Neuronal stem cell (in vitro differentiated cells): ENCODE measurements at places on chromosomes 3 and 15.

- DNase-seq, result no peak
Measured at GRCh38 chr3:53794597-53794996, 51.6 kb downstream of the CHDH start.

DNA sequence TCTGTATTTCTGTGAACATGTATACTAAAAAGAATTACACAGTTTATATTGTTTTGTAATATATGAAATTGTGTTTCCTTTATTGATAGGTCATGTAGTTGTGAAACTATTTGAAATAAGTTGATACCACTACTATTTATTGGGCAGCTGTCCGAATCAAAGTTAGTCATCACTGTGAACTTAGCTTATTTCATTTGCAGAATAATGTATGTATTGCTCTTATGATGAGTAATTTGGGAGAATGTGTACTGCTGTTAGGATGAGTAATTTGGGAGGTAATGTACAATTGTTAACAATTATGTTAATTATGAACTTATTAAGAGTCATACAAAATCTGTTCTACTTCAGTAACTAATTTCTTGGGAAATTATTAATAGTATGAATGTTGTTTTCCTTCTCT lies 22.2 kb downstream of the FXR1 start:
- DNase-seq, result no peak

GRCh38 chr3:191982481-191982880 lies 521.5 kb downstream of the PYDC2 start:
- DNase-seq, result no peak

GRCh38 chr15:29065571-29065970 lies 179.8 kb downstream of the APBA2 start:
- no peak for DNase-seq

GRCh38 chr15:67030036-67030762 lies 35.2 kb upstream of the SMAD3 start:
- DNase-seq, result peak; percentile 76

DNA sequence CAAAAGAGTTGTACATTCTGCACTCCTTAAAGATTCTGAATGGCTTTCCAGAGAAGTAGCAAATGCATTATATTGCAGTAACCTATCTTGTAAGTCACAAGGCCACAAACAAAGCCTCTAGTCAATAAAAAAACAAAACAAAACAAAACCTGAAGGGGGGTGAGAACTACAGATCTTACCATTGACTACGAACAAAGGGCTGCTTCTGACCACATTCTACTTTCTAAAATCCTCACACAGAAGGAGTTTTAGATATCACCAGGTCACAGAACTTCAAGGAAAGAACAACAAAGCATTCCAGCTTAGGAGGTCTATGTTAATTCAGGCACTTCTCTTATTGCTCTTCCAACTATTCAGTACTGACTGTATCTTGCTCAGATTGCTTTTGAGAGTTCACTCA lies 343.0 kb downstream of the ZBTB20 start:
- DNase-seq, result peak; percentile 23

- DNase-seq, result no peak
Measured at GRCh38 chr3:17175187-17175807, 290.5 kb downstream of the PLCL2 start.

DNA sequence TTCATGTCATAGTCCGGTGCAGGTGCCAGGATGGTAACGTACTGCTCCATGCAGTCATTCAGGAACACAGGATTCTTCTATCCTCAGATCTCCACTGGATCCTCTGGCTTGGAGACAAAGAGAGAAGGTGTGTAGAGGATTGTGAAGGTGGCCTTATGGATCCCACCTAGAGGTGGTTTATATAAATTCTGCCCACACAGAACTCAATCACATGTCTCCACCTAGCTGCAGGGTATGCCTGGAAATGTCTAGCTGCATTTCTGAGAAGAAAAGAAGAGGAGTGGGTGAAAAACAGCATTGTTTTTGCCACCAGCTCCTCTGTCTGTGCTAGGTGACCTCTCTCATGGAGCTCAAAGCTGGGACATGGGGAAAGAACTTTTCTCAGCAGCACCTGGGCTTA lies 478.7 kb downstream of the PDCD6IP start:
- no peak for DNase-seq

DNA sequence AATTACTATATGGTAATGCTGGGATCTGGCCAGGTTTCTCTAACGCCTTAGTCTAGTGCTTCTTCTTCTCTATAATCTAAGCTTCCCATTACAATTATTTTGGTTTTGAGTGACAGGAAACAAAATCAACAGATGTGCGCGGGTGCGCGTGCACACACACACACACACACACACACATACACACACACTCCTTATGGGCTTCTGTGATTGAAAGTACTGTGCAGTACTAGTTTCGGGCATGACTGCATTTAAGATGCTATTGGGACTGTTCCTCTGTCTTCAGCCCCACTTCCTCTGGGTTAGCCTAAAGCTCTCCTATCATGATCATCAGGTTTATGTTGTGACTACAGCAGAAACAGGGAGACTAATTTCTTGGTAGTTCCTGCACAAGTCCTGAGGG lies 32.2 kb downstream of the EPHB1 start:
- no peak for DNase-seq

DNA sequence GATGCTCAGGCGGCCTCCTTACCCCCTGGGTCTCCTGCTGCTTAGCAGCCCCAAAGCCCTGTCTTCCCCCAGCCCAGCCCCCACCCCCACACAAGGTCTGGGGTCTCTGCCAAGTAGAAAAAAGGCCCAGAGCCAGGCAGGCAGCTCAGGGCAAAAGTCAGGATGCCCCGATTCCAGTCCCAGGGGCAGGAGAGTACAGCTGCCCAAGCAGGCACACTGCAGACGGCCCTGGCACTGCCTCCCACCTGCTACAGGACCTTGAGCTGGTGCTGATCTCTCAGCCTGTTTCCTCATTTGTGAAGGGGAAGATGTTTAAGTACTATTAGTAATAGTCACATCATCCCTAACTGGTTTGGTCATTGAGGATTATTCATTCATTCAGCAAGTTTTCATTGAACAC lies 12.6 kb downstream of the TMEM43 start:
- DNase-seq, result no peak

DNA sequence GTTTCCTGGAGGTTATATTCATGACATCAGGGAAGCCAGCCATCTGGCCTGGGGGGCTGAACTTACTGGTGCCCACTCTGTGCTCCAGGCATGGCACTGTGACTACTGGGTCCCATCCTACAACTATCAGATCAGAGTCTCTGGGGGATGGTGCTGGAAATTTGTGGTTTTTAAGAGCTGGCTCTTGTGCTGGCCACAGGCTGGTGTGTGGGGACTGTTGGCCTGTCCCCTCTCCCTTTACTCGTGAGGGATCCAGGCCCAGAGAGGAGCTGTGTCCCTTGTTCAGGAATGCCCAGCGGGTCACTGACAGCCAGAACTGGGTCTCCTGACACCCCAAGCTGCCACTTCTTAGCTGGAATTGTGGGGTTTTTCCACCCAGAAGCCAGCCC lies 44.5 kb upstream of the SEC22A start:
- no peak for DNase-seq

GRCh38 chr3:38706961-38707360 lies 57.5 kb upstream of the SCN5A start:
- no peak for DNase-seq

DNA sequence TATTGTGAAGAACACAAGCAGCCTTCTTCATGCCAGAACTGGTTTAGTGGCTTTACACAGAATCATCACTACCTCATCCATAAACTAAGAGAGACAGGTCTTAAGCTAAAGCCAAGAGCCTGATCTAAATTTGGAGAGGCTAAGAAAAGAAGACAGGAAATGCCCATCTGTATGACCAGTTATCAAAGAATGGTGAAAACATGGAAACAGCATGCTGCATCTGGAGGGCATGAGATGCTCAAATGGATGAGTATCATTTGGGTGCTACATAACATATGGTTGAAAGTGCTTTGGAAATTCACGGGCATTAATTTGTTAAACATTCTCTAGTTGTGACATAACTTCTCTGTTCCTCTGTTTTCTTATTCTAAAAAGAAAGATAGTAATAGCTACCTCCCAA lies 112.5 kb downstream of the CPNE4 start:
- DNase-seq, result no peak

DNA sequence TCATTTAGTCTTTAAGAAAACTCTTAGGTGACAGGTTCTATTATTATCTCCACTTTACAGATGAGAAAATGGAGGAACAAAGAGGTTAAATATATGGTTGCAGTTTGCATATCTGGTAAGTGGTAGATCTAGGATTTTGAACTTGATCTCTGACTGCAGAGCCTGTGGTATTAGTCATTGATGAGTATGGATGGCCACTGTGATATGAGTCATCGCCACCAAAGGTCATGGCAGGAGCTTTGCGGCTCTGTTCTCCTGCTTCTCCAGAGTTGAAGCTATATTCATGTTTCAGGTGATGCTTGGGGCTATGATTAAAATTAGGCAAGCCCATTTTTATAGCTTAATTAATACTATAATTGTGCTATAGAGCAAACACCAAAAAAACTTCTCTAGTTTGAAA lies 306.2 kb upstream of the DPPA4 start:
- DNase-seq, result no peak

DNA sequence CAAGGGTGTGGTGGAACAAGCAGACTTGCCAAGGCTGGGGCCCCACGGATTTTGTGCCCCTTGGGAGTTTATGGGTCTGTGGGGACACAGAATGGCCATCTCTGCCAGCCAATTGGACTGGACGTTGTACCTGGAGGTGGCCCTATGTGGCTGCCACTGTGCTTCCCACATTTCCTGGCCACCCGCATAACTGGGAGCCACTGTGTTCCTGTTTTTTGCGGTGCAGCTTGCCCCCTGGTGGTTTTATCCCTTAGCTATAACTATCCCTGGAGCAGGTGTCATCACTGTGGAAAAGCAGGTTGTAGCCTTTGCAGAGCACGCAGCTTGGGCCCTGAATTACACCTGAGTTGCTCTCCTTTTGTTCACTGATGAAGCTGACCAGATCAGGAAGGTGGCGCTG lies 306.3 kb downstream of the ZPLD1 start:
- DNase-seq, result no peak

- no peak for DNase-seq
Measured at GRCh38 chr15:23472033-23472432, 25.0 kb upstream of the GOLGA6L2 start.

DNA sequence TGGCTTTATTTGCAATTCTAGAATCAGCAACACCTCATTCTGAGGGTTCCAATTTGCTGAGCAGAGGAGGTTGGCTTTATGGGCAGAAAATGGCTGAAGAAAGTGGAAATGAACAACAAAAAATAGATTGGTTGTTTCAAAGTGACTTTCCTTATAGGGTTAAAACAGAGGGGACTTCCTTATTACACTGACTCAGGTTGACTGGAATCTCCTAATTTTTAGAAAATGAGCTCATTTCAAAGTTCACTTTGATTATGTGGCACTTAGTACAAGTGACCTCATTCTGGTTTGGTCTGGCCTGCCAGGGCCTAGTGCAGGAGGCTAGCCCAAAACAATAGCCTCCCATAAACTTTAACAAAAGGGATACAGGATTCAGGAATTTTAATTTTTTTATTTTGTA lies 41.4 kb downstream of the NFKBIZ start:
- no peak for DNase-seq

DNA sequence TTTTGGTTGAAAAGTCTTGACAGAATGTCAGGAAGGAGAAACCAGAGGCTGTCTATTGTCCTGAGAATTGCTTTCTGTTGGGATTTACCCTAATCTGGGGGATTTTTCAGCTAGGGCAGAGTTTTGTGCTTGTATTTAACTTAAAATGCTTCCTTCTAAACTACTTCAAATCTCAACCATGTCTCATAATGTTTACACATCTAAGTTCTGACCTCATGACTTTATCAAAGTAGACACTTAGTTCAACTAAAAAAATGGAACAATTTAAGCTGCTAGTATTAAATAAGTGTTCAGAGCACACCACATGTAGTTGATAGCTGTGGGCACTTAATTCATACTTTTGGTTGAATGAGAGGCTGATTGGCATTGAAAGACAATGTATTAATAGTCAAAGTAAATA lies 28.2 kb downstream of the CLDN1 start:
- no peak for DNase-seq

DNA sequence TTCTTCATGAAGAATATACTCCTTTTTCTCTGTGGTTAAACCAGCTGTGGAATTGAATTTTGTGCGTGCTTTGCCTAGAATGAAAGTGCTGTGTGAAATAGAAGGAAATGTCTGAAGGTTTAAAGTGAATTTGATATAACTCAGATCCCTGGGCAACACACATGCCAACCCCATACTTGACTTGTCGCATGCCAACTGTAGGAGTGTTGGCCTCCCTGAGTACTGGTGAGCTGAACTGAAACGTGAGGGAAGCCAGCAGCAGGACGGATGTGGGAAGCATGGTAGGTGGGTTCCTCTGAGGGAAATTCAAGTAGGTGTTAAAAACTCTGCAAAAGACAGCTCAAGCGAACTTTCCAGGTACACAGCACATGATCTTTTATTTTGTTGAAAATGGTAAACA lies 14.7 kb downstream of the FAN1 start:
- DNase-seq, result no peak

GRCh38 chr3:53658613-53659193 lies 164.3 kb downstream of the CACNA1D start:
- no peak for DNase-seq

- no peak for DNase-seq
Measured at GRCh38 chr15:89469426-89470096, 26.8 kb downstream of the RHCG start.

- DNase-seq, result peak; percentile 31
Measured at GRCh38 chr15:66923438-66923881, 141.9 kb upstream of the SMAD3 start.

DNA sequence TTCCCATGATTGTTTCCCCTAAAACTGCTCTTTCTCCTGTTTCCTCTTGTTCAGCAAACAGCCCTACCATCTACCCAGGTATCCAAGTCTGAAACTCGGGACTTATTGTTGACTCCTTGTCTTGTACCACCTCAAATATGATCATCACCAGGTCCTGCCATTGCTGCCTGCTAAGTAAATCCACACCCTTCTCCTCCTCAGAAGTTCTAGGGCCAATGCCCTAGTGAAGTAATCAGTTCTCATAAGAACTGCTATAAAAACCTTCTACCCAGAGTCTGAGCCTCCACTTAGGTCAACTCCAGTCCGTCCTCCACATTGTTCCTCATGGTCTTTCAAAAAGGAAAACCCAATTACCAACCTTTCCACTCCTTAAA lies 77.0 kb upstream of the IL12A start:
- no peak for DNase-seq

DNA sequence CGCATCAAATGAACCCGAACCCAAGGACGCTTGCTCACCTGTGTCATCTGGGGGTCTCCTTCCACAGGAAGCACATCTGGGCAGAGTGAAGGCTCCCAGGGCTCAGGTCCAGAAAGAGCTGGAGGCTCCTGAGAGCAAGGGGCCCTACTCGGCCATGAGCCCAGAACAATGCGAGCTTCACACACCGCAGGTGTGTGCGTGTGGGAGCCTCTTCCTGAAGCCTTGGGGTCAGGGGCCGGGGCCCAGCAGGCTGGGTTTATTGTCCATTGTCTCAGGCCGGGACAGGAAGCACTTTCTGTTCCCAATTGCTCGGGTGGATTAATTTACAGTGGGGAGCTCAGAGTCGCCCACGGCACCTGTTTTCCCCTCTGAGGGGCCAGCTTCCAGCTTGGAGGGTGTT lies 74.8 kb downstream of the RPN1 start:
- DNase-seq, result no peak

- DNase-seq, result no peak
Measured at GRCh38 chr15:45630917-45631691, 3.7 kb upstream of the SQOR start.
